ENCODE measurements at places on chromosomes 4 and X.

- no peak for DNase-seq
Observed at GRCh38 chrX:29143356-29143755, 556.1 kb downstream of the IL1RAPL1 start.

- no peak for DNase-seq
Observed at GRCh38 chr4:156889616-156890594, 81.7 kb downstream of the PDGFC start.

- DNase-seq, result no peak
Observed at GRCh38 chr4:55637272-55637820, 1.2 kb upstream of the NMU start.

DNA sequence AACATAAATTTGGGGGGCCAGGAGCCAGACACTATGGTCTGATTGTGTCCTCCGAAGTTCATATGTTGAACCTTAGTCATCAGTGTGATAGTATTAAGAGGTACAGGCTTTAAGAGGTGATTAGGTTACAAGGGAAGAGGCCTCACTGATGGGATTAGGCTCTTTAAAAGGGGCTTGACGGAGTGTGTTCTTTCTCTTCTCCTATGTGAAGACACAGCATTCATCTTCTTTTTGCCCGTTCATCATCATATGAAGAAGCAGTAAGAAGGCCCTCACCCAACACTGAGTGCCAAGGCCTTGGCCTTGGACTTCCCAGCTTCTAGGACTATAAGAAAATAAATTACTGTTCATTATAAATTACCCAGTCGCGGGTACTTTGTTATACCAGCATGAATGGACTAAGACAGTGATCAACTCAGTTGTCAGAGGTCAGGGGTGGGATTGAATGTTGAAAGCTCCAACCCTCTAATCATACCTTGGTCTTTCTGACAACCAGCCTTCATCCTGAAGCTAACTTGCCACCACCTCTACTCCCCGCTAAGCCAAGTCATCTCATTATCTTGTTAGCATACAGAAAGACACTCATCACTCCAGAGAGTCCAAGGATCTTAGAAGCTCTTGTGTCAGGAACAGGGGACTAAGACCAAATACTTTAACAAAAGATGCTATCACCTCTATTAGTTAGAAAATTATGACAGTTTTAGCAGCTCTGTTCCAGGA lies 543.4 kb upstream of the DIPK2B start:
- DNase-seq, result no peak

GRCh38 chr4:36758312-36759178 lies 477.1 kb downstream of the DTHD1 start:
- no peak for DNase-seq

GRCh38 chr4:39124885-39125599 lies 57.3 kb upstream of the WDR19 start:
- no peak for DNase-seq

DNA sequence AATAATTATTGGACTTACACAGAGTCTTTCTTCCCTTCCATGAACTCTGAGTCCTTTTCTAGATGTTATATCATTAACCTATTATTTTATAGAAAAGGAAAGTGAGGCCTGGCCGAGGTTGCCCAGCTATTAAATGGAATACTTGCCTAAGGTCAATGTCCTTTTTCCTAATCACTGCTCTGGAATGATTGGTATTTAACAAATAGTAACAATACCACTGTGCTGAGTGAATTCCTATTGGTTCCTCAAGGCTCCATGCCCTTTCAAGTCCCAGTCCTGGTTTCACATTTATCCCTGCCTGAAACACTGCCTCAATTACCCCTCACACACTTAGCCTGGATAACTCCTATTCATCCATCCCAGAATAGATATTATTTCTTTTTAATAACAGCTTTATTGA lies 6.2 kb downstream of the TCEAL9 start:
- no peak for DNase-seq

GRCh38 chr4:114332119-114332518 lies 266.5 kb upstream of the UGT8 start:
- no peak for DNase-seq

DNA sequence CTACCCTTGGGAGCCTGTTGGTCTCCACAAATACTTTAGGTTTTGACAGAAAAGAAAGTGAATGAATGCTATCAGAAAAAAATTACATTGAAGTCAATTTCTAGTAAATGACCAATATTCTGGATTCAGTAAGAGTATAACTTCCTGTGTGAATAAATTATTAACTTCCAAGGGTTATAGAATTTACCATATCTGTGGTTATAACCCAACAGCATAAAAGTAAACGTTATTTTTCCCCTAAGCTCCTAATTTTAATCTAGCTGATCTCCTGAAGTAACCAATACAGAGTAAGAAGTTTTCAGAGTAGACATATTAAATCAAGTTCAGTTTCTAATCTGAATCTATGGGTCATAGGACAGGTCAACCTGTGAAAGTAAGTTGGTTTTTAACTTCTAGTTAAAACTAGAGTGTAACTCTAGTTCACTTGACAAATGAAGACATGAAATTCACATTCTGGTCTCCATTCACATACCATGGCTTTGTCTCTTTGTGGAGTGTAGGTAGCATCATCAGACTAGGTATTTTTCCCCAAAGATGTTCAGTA lies 22.8 kb downstream of the DTHD1 start:
- no peak for DNase-seq

DNA sequence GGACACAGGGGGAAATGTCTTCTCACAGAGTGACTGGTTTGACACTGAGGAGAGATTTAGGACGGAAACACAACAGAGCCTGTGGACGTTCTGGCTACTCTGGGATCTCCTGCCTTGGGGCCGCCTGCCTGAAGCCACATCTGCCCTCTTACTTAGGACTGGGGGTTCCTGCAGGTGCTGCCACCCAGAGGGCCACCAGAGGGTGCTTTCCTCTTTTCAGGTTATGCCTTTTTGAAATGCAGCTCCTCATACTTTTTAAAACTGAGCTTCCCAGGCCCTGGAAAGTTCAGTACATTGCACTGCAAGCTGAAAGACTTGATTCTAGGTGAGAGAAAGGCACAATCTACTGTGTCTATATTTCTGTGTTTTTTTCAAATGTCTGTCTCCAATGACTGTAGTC lies 92.2 kb upstream of the PGRMC2 start:
- no peak for DNase-seq

DNA sequence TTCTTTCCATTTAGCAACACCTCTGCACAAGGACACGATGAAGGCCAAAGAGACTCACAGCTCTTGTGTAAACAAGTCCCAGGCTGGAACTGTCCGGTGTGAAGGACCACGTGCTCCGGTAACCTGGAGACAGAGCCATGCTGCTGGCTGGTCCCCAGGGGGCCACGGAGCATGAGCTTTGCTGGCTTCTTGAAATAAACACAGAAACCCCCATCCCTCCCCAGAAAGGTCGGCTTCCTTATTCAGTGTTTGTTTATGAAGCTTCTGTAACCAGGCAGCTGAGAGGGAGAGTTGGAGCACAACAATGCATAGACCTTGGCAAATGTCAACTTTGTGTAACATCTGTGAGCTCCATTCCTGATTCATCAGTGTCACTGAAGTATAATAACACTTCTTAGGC lies 109.4 kb downstream of the GPR143 start:
- no peak for DNase-seq

DNA sequence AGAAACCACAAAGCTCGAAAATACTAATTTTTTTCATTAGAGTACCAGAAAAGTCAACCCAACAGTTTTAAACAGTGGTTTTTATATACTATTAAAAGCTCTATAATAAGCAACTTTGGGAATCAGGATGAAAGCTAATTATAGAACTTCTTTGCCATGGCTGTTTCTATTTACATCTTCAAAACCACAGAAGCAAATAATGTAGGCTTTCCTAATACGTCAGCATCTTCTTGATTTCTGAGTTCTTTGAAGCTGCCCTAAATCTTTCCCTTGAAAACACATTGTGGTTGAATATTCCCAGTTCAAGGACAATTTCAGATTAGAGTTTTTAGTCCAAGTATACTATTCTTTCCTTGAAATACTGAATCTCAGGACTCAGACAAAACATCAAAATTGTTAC lies 460.2 kb upstream of the FAT1 start:
- no peak for DNase-seq

- no peak for DNase-seq
Observed at GRCh38 chrX:142149919-142150318, 55.2 kb downstream of the MAGEC2 start.

DNA sequence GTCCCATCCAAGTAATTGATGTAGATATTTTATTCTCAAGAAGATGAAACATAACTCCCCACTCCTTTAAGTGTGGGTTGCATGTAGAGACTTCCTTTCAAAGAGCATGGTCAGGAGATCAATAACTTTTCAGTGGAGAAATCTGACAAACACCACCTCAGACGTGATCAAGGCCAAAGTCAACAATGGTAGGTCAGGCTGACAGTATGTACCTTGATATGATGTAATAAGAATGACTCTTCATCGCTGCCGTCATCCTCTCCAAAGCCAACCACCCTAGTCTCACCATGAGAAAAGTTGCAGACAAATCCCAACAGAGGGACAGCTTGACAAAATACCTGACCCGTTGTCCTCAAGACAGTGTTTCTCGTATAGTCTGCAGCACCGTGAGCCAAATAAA lies 67.3 kb upstream of the DHRSX start:
- DNase-seq, result no peak
